ENCODE measurements at places on chromosomes 12 and 14.

GRCh38 chr12:2959192-2959504, at the start of gene TEAD4:
Gene TEAD4, plus strand, starts transcription at chr12:2959397.
- DNase-seq, result peak; percentile 39

DNA sequence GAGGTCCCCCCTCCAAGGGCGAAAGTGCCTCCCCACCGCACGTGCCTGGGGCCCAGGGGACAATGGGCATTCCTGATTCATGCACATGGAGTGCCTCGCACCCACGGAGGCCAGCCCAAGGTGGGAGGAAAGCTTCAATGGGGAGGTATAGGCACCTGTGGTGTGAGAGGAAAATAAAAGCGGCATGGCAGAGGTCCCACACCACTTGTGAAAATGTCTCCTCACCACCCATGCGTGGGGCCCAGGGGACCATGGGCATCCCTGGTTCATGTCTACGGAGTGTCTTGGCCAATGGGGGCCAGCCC, 384.7 kb downstream of the ALG10 start:
- DNase-seq, result no peak

GRCh38 chr14:103085106-103086091, 1.4 kb downstream of the LBHD2 start:
- no peak for DNase-seq

- no peak for DNase-seq
Observed at GRCh38 chr14:39682582-39682981, 250.3 kb upstream of the FBXO33 start.

- no peak for DNase-seq
Observed at GRCh38 chr14:55537782-55538181, 42.2 kb upstream of the KTN1 start.

DNA sequence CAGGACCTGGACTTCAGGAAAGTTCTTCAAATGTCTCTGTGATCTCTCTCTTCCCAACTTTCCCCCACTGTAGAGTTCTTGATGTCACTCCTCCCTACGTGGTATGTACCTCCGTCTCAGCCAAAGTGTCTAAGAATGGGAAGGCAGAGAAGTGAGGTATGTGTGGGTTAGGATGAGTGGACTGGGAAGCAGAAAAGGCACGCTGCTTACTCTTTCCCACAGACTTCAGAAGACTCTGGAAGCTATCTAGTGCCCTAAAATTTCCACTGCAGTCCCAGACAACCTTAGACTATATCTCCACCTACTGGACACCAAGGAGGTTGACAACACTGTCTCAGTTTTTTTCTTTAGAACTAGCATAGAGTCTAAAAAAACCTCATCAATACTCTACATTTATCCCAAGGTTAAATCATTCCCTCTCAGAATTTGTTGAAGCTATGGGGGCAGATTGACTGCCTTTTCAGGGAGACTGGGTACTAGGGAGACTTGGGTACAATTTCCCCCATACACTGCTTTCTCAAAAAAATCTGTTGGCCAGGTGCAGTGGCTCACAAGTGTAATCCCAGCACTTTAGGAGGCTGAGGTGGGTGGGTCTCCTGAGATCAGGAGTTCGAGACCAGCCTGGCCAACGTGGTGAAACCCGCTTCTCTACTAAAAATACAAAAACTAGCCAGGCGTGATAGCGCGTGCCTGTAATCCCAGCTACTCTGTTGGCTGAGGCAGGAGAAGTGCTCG, 20.6 kb upstream of the ITGA5 start:
- peak; percentile 81 for DNase-seq

DNA sequence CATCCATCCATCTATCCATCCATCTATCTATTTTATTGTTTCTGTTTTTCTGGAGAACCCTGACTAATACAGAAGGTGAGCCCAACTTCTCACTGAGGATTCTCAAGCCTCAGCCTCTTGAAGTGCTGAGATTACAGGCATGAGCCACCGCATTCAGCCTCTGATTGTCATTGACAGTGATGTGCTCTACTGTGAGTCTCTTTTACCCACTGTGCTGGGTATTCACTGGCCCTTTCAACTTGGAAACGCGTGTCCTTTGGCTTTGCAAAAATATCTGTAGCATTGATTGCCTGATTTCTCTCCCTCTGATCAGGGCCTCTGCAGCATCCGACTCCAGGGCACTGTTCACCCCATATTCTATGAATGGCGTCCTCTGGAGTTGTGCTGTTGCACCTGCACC, 29.6 kb upstream of the TCL1B start:
- DNase-seq, result no peak

DNA sequence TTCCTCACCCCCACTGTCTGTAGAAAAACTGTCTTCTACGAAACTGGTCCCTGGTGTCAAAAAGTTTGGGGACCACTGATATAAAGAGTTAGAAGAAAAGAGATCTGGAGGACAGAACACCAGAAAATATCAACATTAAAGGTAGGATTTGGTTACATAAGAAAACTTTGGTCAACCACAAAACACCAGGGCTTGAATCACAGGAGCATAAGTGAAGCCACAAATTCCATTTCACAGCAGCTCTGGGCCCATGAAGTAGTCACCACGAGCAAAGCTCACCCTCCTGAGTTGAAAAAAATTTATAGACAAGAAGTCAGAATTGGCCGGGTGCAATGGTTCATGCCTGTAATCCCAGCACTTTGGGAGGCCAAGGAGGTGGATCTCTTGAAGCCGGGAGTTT, 19.4 kb downstream of the RALGAPA1 start:
- DNase-seq, result no peak

DNA sequence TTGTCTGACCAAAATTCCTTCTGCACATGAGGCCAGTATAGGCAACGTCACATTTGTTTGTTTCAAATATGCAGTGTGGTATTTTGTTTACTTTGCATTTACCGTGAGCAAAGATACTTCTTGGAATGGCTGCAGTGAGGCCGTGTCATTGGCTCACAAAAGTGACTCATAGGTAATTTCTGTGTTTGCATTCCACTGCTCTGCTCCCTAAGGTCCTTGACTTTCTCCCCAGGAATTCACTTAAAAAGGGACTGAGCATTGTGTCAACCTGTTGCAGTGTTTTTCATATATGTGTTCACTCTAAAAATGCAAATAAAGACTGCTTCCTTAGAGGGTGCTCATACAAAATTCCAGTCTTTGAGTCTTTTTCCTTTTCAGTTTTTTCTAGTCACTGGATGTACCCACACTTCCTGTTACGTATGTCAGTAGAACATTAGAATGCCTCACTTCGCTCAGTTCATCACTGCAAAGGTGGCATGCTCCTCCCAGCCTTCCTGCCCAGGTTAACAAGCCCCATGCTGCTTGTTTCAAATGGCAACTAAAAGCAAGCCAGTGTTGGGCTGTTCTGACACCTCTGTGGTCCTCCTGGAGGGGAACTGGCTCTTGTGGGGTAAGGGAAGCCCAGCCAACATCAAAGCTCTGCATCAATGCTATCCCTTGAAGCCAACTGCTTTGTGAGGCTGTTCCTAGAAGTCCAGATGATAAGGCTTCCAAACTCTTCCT, 9.1 kb downstream of the C12orf76 start:
- peak; percentile 83 for DNase-seq

GRCh38 chr12:89427508-89428156, 75.3 kb upstream of the DUSP6 start:
- no peak for DNase-seq

DNA sequence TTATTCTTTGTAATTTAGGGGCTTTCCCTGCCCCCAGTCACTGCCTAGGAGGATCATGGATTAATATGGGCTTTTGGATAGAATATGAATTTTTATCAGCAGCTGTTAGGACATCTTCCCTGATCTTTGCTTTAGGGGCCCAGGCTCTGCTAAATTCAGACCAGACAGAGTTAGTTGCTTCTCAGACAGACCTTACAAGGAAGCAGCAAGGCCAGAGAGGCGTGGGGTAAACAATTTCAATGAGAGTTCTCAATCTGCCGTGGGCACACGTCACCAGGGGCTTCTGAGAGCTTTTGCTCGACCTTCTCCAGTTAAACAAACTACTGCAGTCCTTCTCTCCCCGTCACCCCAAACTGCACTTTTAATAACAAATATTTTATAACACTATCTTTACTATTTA, 27.7 kb downstream of the FGF6 start:
- DNase-seq, result no peak

DNA sequence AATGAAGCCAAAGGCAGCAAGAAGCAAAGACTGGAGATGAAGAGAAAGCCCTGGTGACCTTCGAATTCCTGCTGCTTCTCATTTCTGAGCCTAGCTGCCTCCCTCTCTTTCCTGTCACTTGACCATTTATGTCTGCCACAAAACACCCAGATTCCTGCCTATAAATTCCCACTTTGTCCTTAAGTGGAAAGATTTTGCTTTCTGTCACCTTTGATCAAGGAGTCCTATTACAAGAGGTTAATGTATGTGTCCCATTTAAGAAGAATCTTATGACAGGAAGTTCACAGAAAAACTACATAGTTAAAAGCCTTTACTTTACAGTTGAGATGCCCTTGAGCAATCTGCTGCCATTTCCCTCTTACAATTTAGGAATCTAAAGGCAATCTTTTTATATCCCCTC, 155.7 kb downstream of the GALC start:
- DNase-seq, result no peak

- DNase-seq, result no peak
Observed at GRCh38 chr14:51455041-51455835, 196.5 kb upstream of the FRMD6 start.

- no peak for DNase-seq
Observed at GRCh38 chr14:67459336-67459735, 29.2 kb downstream of the TMEM229B start.

- no peak for DNase-seq
Observed at GRCh38 chr12:127485528-127485927, 781.4 kb upstream of the TMEM132C start.

GRCh38 chr14:94548999-94549985, 11.9 kb upstream of the SERPINA4 start:
- peak; percentile 46 for DNase-seq

GRCh38 chr12:117333331-117333881, 28.0 kb downstream of the NOS1 start:
- no peak for DNase-seq

- no peak for DNase-seq
Observed at GRCh38 chr14:89466484-89466883, 49.5 kb upstream of the FOXN3 start.

DNA sequence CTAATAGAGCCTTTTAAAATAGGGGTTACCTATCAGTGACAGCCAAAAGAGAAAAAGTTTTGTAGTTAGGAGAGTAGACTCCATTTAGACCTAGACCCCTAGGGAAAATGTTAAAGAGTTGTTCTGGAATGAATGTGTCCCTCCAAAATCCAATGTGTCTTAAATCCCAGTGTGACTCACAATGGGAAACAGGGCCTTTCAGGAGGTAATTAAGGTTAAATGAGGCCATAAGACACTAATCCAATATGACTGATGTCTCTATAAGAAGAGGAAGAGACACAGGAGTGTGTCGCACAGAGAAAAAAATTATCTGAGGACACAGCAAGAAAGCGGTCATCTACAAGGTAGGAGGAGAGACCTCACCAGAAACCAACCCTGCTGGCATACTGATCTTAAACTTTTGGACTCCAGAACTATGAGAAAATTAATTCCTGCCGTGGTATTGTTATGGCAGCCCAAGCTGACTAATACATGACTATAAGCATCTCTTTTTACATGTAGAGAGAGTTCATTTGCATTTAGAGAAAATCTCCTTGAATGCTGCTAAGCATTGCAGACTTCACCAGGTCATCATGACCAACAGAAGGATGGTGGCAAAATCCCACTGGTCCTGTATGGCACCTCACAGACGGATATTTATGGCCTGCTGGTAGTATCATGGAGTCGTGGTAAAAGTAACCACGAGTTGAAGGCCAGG, 259.6 kb upstream of the TMTC1 start:
- DNase-seq, result no peak

- DNase-seq, result no peak
Observed at GRCh38 chr12:114407842-114408411, 2.0 kb upstream of the TBX5 start.

GRCh38 chr14:79986251-79986650, 225.1 kb downstream of the DIO2 start:
- no peak for DNase-seq

GRCh38 chr12:79344855-79345847, 345.6 kb downstream of the PAWR start:
- DNase-seq, result peak; percentile 73

DNA sequence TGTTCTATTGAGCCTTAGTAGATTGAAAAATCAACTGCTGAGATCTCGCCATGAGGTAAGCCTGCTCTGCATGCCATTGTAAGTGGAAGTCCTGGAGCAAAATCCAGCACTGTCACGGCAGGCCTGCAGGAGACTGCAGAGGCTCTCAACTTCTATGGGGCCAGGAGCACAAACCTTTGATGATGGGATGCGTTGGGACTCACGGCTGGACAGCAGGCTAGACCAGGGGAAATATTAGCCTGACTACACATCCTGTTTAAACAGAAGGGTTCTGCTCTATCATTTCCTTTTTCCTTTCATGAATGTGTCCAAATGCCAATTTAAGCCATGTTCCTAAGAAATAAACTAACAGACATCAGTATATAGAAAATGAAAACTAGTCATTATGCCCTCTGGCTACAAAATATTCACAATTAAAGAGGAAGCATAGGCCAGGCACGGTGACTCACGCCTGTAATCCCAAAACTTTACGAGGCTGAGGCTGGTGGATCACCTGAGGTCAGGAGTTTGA, 33.9 kb upstream of the RASSF8 start:
- DNase-seq, result peak; percentile 95

DNA sequence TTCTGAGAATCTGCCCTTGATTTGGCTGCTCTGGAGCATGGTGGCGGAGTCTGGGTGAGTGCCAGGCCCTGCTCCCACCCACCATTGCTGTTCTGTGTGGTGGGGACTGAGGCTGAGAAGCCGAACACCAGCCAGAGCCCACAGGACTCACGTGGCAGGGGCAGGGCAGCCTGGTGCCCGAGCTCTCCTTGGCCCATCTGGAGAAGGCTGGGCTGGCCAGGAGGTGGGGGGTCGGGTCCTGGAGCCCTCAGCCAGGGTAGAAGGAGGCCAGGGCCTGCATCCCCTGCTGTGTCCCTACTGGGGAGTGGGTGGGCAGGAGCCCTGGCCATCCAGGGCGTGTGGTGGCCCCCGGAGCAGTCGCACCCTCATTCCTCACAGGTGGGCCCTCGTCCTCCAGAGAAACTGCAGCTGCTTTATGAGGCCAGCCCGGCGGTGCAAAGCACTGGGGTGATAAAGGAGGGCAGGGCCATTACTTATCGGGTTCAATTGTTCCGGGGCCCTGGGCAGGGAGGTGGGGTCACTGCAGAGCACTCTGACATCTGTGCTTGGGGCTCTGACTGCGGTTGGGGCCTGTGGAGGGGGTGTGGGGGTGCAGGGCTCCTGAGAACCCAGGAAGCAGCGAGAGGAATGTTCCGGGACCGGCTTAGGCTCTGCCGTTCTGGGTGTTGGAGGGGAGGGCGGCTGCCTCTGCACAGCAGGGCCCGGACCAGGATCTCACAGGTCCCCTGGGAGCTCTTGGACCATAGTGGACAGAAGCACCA, 217.5 kb upstream of the C14orf180 start:
- DNase-seq, result no peak
